ENCODE measurements at places on chromosomes 7 and 10.

DNA sequence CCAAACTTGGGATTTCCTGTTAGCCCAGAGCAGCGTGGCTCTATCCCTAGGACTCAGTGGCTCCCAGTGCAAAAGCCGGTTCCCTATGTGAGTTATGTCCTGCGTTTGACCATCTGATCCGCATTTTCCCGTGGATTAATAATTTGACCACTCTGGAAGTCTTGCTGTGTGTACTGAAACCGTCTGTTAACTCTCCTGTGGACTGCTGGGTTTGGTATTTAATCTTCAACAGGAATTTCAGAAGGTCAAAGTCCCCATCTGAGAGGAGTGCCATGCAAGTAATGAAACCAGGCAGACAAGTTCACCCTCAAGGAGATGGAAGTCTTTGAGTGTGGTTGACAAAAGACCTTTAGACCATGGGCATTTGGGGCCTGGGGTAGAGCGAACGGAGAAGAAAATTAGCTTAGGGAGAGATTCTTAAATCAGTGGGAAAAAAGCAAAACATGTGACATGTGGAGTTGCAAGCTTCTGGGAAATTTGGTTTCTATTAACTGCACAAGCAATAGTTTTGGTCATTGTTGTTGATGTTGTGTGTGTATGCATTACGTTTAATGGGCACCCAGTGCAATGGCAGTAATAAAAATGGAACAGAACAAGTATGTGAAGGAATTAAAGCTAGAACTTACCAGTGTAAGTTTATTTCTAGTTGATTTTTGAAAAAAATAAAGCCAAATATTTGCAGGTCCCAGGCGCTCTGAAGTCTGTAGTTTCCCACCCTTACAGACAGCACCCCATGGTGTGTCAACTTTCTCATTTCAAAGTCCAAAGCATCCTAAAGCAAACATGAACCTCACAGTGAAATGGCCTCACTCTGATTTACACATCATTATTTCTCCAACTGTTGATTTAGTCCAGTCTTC is 38.2 kb downstream of the LYZL1 start:
- DNase-seq: no peak

DNA sequence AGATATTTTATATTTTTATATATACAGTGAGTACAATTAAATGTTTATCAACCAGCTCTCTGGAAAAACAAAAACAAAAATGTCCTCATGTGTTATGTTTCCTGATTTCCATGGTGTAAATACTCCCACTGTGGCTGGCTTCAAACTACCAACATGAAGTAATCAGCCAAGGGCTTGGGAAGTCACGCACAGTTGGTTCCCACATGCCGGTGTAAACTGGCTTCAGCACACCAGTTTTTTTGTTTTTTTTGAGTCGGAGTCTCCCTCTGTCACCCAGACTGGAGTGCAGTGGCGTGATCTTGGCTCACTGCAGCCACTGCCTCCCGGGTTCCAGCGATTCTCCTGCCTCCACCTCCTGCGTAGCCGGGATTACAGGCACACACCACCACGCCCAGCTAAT is 11.8 kb downstream of the OSBPL3 start:
- DNase-seq: no peak

DNA sequence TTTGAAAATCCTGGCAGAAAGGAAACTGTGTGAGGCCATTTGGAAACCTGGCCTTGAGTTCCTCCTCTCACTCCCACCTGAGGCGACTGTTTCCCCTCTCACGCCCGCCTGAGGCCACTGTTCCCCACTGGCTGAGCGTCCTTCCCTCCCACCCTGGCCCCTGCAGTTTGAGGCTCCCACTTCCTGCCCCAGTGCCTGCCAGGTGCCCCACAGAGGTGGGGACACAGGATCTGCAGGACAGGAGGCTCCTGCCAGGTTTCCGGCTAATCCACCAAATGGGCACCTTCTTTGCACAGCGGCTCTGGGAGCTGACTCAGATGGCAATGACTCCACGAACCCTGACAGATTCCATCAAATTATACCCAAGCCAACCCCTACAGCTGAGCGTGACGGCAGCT is 24.3 kb upstream of the LARP4B start:
- no peak for DNase-seq

GRCh38 chr10:49277973-49278372 is 21.0 kb upstream of the C10orf71 start:
- DNase-seq: no peak

- DNase-seq: no peak
These were observed 72.1 kb upstream of the OGDHL start for GRCh38 chr10:49834201-49834600.

GRCh38 chr10:34169131-34169530 is 646.0 kb downstream of the PARD3 start:
- DNase-seq: no peak

DNA sequence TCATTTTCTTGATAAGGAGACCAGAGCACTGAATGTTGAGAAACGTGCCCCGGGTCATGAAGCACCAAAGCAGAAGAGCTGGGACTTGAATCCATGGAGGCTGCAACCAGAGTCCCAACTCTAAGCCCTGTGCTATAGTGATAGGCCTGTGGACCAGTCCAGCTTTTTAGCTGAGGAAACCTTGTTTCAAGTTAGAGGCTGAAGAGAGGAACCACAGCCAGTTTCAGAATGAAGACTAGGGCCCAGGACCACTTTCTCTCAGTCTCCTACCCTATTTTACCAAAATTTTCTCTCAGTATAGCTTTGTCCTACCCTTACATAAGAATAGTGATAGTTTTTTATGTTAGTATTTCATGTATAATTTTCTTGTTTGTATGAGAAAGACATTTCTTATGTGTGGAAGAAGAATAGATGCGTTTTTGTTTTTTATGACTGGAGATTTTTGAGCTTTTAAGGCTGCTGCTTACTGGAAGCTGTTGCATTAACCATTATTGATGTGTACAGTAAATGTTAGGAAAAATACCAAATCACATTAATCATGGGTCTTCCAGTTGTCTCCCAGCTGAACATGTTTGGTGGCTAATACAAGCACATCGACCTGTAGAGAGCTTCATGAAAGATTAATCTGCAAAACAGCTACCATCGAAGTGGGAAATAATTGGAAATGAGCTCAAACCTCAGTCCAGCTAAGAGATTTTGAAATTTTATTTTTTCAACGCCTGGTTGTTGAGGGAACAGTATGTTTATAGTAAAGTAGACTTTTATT is 45.0 kb upstream of the CSTF2T start:
- DNase-seq: no peak

DNA sequence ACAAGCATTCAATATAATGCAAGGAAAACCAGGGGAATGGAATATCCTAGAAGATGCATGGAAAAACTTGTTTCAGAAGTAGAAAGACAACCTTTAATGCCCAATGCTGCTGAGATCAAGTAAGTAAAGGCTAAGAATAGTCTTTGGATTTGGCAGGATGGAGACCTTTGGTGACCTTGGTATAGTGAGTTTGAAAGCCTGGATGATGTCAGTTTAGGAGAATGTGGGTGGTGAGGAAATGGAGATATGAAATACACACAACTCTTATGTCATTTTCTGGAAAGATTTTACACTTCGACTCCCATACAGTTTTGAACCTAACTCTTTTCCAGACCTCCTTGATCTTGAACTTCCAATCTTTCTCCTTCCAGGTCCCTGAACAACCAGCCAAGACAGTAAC is 185.7 kb downstream of the TFEC start:
- no peak for DNase-seq

DNA sequence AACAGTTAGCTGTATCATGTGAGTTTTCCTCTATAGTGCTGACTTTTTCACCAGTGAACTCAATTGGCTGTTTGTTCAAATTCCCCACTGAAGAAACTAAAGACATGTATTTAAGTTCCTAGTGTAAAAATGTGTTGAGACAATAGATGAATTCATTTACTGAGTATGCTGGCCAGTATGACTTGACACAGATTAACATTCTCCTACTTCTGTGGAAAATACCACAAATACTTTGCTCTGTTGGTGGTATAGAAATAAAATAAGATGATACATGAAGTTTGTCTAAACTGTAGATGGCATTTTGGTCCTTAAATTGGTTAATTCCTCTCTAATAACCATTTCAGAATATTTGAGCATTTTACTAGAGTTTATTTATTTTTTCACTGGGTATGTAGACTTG is 227.7 kb upstream of the TEX47 start:
- no peak for DNase-seq

- DNase-seq: no peak
These were observed 79.8 kb downstream of the CHN2 start for GRCh38 chr7:29274146-29275017.

DNA sequence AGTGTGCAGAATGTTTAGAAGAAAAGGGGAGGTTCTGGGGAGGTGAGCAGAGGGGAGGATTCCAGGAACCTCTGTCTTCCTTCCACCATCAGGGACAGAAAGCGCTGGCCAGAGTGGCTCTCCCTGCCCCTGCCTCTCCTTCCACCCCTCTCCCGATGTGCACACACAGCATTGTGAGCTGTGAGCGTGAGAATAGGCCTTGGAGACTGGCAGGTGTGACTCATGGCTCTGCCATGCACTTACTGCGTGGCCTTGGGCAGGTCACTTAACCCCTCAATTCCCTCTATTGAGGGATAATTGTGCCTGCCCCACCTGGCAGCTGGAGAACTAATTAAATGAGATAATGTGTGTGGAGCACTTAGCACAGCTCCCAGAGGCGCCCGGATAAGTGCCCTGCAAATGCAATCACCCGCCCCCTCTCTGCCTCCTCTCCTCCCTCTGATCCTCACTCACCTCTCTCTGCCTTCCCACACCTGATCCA is 115.4 kb downstream of the ZMIZ1 start:
- no peak for DNase-seq

DNA sequence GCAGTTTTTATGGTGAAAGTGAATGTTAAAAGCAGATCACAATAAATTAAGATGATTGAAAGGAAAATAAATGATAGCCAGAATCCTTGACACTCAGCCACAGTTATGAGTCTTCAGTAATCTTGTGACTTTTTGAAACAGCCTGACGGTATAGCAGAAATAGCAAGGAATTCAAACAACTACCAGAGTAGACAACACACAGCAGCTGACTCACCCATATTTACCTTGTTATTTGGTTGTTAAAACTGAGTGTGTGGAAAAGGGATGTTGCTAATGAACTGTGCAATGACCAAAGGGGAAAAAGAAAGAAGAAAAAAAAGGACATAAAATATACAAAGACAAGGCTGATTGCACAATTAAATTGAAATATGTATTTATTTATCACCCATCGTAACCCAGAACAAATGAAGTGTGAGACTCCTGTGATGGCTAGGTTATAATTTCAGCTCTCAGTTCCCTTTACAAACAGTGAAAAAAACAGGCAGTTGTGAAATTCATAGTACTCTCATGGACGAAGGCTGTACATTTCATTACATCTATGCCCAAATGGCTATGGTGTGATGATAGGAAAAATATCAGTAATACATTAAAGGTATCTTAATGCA is 1023.0 kb upstream of the SORCS1 start:
- DNase-seq: no peak

- no peak for DNase-seq
These were observed 6.4 kb upstream of the PRTFDC1 start for GRCh38 chr10:24958721-24959381.

GRCh38 chr10:86742230-86742629 is 14.2 kb upstream of the BMPR1A start:
- DNase-seq: no peak

Measured in stimulated activated CD8-positive, alpha-beta memory T cell treated with anti-CD3 and anti-CD28 coated beads, Interleukin-7, amount 100 ng/mL, for 1 hour (primary cell).